GM12892 (cell line): ENCODE measurements at places on chromosomes 1 and 21.
A peak's percentile ranks its signal among the peaks of the same experiment; 100 is the strongest.

- DNase-seq: no peak
Observed at GRCh38 chr1:41621791-41622190, 137.3 kb upstream of the EDN2 start.

GRCh38 chr1:197440715-197441114, 172.7 kb downstream of the CRB1 start:
- DNase-seq: no peak

GRCh38 chr1:12596007-12596821, 21.8 kb downstream of the DHRS3 start:
- DNase-seq: no peak

DNA sequence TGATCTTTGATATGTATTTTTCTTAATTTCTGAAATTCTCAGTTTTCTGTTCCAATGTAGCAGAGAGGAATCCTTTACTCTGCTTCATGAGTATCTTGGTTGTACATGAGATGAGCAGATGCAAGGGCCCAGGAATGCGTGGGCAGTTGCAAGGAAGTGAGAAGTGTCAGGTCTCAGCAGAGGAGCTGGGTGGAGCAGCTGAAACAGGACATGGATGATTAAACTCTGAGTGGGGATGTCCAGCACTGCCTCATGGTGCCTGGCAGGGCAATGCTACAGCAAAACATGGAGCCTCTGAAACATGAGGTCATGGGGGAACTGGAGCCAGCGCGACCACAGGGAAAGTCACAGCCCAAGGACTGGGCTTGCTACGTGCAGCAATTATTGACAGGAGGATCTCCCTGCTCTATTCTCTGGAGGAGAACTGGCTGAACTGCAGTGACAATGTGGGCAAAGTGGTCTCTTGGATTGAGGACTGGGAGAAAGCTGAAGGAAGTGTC, 48.4 kb downstream of the COLGALT2 start:
- DNase-seq: peak; percentile 19

- DNase-seq: no peak
Observed at GRCh38 chr1:84687714-84688462, 2.4 kb downstream of the SSX2IP start.

DNA sequence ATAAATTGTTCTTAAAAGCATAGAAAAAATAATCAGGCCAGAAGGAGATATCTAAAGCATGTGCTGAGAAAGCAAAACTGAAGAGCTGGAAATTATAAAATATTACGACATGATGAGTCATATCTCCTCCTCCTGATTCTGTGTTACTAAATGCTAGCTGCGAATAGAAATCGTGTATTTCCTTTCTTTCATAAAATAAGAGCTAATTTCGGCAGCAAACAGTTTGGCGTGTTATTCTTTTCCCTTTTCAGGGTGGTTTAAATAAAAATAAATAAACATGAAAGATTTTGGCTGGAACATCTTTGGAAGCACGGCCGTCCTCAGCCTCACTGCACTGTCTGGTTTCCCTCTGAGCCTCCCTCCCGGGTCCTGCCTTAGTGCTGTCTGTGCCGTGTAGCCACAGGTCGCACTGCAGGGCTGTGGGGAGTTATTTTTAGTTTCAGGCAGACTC, 56.0 kb downstream of the ADARB1 start:
- DNase-seq: no peak

- DNase-seq: no peak
Observed at GRCh38 chr1:159941591-159942560, 3.5 kb downstream of the IGSF9 start.

DNA sequence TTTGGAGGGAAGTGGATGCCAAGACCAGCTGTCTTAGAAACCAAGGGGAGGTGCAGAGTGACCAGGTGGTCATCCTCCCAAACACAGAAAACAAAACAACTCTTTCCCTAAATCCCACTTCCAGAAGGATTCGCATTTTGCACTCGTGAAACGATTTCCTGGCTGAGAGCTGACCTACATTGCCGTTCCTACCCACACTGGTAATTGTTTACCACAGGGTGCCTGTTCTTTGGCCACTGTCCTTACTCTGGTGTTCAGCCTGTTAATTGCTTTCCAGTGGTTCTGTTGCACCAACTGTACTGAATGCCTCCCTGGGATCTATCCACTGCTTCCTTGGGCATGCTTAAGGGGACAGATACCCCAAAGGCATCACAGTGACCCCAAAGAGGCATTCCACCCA, 23.2 kb upstream of the PLA2G2C start:
- no peak for DNase-seq

- no peak for DNase-seq
Observed at GRCh38 chr1:25647106-25647505, 30.5 kb downstream of the MAN1C1 start.

- no peak for DNase-seq
Observed at GRCh38 chr1:35539073-35539823, 18.0 kb downstream of the KIAA0319L start.

DNA sequence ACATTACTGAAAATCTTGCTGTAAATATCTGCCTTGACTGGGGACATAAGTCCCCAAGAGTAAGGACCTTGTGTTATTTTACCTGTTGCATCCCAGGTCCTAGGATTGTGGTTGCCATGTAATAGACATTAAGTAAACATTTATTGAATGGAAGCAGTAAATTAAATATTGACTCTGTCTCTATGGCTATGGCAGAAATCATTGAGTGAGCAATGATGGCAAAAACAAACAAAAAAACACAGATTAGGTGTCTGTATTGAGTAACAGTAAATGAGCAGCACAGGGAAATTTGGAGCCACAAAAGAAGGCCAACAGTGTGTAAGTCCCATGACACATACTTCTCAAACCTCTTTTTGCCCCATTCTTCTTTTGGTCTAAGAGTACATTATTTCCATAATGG, 240.4 kb downstream of the NFIA start:
- DNase-seq: no peak

DNA sequence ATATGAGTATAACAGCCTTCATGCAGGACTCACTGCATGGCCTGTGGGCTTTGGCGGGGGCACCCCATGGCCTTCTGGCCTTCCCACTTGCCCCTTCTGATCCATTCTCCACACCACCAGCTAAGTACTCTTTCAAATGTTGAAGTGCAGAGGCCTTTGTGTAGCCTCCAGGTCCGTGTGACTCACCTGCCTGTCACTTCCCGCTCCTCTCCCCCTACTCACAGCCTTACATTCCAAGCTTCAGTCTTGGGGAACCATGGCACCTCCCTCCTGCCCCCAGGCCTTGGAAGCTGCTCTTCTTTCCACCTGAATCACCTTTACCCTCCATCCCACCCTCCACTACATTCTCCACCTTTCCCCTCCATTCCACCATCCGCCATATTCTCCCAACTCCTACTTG, 69.6 kb downstream of the PGM1 start:
- DNase-seq: no peak

DNA sequence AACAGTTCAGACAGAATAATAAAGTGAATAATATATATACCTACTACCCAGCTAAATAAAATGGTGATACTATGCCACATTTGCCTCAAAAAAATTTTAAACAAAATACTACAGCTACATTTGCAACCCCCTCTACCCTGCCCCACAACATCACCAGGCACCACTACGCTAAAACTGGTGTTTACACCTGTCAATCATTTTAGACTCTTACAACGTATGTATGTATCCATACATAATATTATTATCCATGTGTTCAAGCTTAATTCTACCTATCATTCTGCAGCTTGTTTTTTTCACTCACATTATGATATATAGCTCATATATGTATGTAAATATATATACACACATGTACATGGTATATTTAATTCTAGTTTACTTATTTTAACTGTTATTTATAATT, 62.5 kb downstream of the NIBAN1 start:
- DNase-seq: no peak

DNA sequence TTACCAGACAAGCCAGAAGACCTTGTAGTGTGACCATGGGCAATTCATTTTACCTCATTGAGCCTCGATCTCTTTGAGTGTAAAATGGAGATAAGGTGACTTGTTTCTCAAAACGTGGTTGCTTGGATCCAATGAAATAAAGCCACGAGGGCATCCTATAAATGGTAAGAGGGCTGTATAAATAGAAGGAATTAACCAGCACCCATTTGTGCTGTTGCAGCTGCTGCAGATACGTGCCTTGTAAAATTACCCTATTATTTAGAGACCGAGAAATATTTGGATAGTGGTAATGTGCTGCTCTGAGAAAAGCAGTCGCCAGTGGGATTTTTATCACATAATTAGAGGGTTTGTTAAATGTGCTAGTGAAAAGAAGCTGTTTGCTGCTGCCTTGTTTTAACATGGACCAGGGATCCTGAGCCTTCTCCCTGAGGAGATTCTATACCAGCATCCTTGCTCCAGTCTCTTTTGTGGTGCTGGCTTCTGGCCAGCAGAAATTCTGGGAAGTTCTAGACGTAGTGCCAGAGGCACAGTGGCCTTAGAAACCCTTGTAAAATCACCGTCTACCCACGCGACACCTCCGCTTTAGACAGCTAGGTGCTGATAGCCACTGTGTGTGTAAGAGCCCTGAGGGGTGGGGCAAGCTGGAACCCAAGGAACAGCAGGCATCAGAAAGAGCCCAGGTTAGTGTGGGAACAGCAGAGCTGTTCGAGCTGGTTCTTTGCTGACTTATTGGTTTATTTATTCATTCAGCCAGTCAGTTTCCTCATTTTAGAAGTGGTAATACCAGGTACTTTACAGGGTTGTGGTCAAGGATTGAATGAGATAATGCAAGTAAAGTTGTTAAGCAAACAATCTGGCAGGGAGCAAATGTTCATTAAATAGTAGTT, 137.5 kb downstream of the NOS1AP start:
- no peak for DNase-seq

DNA sequence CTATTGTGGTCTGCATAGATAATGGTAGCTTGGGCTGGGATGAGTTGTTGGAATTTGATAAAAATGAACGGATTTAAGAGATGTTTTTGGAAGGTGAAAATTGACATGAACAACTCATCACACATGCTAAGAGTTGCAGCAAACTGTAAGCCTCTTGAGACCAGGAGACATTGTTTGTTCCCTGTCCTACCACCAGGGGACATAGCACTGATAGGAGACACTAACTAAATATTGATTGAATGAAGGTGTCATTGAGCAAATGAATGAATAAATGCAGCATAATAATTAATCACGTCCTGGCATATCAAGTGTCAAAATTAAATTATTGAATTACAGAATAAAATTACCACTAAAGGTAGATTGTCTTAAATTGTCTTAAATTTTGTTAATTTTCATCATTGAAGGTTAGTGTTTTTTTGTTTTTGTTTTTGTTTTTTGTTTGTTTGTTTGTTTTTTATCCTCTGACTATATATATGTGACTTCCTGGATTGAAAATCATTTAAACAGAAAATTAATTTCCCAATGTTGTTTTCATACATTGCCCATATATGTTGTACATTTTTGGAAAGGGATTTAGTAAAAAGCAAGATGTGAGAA, 285.3 kb upstream of the C1orf105 start:
- DNase-seq: no peak

GRCh38 chr1:210125143-210125542, 107.5 kb upstream of the SERTAD4 start:
- DNase-seq: no peak

DNA sequence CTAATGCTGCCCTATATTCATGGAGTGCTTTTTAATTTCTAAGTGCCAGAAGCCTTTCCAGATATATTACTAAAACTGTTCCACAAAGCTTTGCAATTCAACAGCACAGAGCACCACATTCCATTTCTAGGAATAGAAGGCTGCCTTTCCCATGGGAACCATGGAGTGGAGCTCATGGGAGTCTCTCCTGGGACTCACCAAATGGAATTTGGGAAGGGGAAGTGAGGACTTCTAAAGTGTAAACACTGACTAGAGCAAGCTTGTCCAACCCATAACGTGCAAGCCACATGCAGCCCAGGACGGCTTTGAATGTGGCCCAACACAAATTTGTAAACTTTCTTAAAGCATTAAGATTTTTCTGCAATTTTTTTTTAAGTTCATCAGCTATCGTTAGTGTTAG, 190.4 kb upstream of the TNR start:
- DNase-seq: no peak

DNA sequence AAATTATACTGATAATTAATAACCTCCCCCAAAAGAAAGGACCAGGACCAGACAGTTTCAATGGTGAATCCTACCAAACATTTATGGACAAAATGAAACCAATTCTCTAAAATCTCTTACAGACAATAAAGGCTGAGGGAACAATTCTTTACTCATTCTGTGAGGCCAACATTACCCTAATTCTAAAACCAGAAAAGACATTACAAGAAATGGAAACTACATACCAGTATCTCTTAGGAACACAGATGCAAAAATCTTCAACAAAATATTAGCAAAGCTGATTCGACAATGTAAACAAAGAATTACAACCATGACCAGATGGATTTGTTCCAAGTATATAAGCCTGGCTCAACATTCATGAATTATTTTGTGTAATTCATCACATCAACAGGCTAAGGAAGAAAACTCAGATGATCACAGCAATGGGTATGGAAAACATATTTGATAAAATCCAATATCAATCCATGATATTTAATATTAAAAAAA, 8.6 kb downstream of the TMED5 start:
- no peak for DNase-seq

GRCh38 chr1:220317161-220317560, 44.9 kb upstream of the RAB3GAP2 start:
- no peak for DNase-seq

GRCh38 chr1:99297923-99298322, 33.6 kb downstream of the PLPPR4 start:
- DNase-seq: no peak

- no peak for DNase-seq
Observed at GRCh38 chr1:60742339-60742738, 340.0 kb upstream of the NFIA start.

- DNase-seq: no peak
Observed at GRCh38 chr1:208158640-208159554, 85.3 kb downstream of the PLXNA2 start.

DNA sequence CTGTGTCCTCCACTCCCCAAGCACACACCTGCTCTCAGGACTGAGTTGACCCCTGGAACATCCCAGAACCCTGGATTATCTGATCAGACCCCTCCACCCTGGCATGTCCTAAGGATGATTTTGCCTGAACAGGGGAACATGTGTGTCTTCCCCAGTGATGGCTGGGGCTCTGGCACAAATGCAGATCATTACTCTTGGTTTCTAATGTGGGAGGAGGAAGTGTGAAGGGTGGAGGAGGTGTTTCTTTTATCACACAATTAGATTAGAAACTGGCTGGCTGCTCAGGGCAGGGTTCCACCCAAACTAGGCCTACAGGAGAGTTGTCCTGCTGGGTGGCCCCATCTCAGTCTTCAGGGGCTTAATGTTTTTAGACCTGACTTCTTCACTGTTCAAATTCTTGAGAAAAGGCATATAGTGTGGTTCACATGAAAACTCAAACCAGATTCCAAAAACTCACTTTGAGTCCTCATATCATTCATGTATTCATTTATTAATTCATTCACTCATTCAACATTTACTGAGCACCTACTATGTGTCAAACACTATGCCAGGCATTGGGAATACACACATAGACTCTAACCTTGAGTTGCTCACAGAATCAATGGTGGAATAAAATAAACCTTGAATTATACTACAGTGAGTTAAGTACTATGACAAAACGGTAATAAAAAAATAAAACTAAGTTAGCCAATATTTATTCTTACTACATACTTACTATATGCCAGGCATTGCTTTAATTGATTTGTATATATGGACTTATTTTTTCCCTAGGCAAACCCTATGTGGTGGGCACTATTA, 221.8 kb upstream of the JUN start:
- DNase-seq: no peak
